CD4-positive, alpha-beta memory T cell (primary cell): ENCODE measurements at places on chromosomes 5 and 9. TPM values are rescaled to one million over a fixed set of nuclear protein-coding genes. Genes with fewer than 3 reads are reported as not detected.

The WDR31 gene
- total RNA-seq: 0.67 TPM

The CD72 gene
- total RNA-seq: 4.4 TPM

DNA sequence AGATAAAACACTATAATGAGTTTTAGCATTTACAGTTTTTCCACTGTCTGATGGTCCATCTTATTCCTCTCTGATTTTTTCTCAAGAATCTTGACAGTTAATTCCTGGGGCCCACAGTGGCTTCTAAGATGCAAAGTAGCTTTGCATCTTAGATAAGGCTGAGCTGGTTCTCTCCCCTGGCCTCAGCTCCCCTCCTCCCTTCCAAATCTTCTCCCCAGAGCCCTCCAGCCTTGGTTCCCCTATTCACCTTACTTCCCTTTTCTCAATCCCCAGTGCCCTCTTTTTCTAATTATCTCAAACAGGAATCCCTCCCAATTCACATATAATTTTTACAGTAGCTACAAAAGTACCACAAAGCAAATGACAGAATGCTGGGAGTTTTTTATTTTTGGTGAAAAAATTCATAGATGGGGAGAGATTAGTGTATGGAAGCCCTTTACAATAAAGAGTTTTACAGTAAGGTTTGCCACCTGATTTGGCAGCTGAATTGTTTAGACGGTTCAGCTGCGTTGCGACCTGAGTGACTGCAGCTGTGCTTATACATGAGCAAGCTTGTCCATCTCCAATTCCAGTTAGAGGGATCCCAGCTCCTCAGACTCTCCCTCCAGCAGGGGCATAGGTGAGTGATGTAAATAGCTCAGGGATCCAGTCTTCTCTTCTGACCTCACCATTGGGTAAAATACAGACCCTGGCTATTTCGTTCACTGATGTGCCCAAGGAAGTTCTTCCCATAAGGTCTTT is 51.4 kb upstream of the CKMT2 start:
- DNase-seq: no peak

DNA sequence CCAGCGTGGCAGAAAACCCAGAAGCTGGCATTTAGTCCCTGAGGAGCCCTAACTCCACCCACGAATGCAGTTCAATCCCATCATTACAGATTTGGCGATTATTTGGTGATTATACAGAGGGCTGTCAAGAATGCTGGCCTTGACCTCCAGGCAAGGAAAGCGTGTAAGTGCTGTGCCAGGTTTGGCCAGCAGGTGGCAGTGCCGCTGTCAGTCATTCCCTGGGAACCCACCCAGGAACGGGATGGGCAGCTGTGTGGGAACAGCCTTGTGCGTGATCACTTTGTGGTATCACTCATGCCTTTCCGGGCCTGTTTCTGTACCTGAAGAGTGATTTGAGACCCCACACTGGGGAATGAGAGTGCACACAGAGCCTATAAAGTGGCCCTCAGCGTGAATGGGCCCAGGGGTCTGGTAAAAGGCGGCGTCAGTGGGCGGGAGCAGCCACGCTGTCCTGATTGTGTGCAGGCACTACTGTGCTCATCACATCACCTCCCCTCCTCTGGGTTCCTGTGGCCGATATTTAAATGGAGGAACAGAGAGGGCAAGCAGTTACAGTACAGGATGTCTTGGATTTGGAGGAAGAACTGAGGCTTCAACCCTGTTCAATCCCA is 215.6 kb downstream of the ROR2 start:
- peak; percentile 36 for DNase-seq

The SHISAL2B gene
- total RNA-seq: not detected

GRCh38 chr9:133877327-133877726 is 114.8 kb downstream of the VAV2 start:
- no peak for DNase-seq

- DNase-seq: no peak
These were observed 4.6 kb downstream of the CDKN2A start for GRCh38 chr9:21989440-21990189.

DNA sequence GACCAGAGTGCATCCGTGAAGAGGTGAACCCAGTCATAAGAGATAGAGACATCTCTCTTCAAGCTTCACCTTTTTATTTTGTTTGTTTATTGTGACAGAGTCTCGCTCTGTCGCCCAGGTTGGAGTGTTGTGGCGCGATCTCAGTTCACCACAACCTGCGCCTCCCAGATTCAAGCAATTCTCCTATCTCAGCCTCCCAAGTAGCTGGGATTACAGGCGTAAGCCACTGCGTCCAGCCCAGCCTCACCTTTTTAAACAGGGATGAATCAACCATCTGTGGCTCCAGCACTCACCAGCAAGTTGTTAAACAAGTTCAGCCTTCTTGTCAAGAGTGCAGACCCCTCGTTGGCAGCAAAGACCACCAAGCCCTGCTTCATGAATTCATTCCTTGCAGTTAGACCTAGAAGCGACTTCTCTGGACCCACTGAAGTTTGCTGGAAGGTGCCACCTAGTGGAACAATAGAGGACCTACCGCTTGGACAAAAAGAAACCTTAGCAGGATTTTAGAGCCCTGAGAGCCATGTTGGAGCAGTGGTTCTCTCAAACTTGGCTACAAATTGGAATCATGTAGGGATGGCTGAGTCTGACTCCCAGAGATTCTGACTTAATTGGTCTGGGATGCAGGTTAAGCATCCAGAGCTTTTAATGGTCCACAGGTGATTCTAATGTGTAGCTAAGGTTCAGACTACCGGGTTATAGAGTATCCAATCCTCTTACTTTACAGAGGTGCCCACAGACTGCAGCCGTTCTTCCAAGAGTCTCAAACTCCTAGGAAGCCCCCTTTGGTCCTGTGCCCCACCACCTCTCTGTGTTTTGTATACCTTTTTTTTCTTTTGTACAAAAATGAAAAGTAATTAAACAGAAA is 10.5 kb upstream of the GALNT10 start:
- DNase-seq: peak; percentile 52

The MAMDC4 gene
- 9.3 TPM for total RNA-seq

The PCDHB4 gene
- not detected for total RNA-seq

The FAM151B gene
- 0.47 TPM for total RNA-seq

DNA sequence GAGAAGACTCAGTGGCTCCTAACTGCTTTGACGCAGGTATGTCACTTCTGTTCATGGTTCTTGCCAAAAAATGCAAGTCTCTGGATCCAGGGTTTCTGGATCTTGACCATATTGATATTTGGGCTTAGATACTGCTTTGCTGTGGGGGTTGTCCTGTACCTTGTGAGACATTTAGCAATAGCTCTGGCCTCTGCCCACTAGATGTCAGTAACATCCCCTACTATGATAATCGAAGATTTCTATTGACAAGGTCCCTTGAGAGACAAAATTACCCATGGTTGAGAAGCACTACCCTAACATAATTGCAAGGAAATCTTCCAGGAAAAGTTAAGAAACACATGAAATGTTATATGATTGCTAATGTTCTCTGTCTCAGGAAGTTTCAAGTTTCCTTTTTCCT is 285.4 kb downstream of the TMEM232 start:
- no peak for DNase-seq

DNA sequence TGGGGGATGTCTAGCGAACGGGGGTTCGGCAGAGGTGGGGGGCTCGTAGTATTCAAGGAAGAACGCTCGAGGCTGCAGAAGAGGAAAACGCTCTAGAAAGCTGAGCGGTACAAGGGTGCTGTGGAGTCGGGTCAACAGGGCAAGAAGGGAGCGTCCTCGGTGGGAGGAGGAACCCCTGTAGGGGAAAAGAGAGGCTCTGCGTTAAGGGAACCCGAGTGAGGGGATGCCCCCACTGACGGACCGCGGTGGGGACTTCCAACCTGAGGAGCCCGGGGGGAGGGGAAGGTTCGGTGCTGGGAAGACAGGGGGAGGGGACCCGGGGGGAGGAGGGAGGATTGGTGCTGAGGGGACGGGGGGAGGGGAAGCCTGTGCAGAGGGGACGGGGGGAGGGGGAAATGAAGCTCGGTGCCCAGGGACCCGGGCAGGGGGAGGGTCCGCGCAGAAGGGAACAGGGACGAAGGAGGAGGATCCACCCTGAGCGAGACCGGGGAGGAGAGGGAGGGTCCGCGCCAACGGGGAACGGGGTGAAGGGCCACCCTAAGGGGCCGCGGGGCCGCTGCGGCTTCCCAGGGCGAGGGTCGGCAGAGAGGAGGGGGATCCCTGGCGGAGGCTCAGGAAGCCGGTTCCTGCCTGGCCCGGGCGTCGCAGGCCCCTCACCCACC is 621 bp downstream of the NR6A1 start:
- peak; percentile 22 for DNase-seq

DNA sequence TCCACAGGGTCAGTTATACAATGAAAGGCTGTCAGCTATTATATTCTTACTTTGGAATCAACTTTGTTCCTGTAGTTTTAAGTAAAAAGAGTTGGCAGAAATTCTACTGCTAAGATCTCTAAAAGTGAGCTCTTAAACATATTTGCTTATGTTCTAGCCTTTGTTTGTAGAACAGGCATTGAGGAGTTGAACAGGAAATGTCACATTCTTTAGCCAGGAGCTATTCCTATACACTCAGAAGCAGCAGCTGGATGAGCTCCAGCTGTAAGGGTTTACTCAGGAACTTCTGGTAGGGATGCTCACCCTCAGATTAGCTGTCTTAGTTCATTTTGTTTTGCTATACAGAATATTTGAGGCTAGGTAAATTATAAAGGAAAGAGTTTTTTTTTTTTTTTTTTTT is 22.4 kb upstream of the SPINK14 start:
- no peak for DNase-seq

- DNase-seq: no peak
These were observed 66.6 kb downstream of the DROSHA start for GRCh38 chr5:31465291-31465690.

- DNase-seq: no peak
These were observed 22.4 kb upstream of the ATG10 start for GRCh38 chr5:81949462-81949861.

The SLC45A2 gene
- not detected for total RNA-seq

GRCh38 chr5:67333171-67333570 is 136.6 kb upstream of the CD180 start:
- DNase-seq: no peak

The FBXO38 gene
- 77.3 TPM for total RNA-seq

The SLC34A1 gene
- total RNA-seq: 0.11 TPM

The RBM27 gene
- total RNA-seq: 25.7 TPM

DNA sequence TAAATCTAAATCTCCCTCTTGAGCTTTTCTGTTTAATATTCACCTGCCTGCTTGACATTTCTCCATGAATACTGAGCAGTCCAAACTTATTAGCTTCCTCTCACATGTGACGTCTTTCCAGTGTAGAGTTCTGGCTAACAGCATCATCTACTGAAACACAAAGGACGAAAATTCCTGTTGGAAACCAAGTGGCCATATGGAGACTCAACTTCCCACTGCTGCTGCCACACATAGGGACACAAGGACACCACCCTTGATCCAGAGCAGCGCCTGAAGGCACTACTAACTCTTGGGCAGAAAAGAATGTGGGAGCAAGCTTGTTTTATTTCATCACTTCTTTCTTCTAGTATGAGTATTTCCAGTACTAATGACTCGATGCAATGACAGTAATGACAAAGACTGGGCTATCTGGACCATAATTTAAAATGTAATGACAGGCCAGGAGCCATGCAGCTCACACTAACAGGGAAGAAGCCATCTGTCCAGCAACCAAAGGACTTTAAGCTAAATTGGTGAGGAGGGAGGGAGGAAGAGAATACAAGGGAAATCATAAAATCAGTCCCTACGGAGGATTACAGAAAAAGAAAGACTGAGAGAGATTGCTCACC is 19.2 kb downstream of the RNF130 start:
- no peak for DNase-seq

The MYO10 gene
- total RNA-seq: not detected
